ENCODE measurements at places on chromosomes 16 and 17.

DNA sequence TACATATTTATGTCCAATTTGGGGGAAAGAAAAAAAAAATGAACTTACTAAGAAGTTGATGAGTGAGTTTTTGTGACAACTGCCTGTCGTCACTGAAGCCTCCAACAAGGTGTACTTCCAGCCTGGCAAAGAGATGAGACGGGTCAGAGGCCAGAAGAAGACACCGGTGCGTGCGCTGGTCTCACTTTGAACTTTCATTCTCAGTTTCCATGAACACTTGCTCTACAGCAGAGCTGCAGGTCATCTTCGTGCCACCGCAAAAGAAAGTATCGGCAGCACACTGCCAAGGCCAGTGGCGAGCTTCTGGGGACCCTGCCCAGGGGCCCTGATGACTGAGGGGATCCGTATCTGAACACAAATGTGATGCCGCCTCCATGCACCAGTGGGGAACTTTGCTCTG, 11.6 kb downstream of the NTAN1 start:
- no peak for DNase-seq

- no peak for DNase-seq
Measured at GRCh38 chr17:510226-510917, 157.8 kb upstream of the RPH3AL start.

GRCh38 chr17:54353789-54354525, 531.2 kb downstream of the KIF2B start:
- DNase-seq: no peak

DNA sequence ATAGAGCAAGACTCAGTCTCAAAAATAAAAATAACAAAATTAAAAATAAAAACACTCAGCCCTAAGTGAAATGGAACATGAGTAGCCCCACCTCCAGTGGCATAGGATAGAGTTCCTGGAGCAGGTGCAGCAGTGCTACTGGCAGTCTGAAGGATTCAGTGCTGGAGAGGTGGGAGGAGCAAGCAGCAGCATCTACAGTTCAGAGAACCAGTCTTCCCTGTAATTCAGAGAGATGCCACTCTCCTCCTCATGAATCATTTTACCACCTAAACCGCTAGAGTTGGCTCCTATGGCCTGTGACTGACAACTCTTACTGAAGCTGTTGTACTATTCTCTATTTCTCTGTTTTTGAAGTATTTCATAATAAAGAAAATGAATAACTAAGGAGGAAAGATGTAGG, 56.0 kb upstream of the SMURF2 start:
- DNase-seq: no peak

- DNase-seq: no peak
Measured at GRCh38 chr16:4404967-4405696, 11.3 kb downstream of the CORO7 start.

- DNase-seq: no peak
Measured at GRCh38 chr17:27776882-27777624, 23.3 kb downstream of the NOS2 start.

GRCh38 chr17:12227547-12227946, 206.9 kb downstream of the MAP2K4 start:
- DNase-seq: no peak

DNA sequence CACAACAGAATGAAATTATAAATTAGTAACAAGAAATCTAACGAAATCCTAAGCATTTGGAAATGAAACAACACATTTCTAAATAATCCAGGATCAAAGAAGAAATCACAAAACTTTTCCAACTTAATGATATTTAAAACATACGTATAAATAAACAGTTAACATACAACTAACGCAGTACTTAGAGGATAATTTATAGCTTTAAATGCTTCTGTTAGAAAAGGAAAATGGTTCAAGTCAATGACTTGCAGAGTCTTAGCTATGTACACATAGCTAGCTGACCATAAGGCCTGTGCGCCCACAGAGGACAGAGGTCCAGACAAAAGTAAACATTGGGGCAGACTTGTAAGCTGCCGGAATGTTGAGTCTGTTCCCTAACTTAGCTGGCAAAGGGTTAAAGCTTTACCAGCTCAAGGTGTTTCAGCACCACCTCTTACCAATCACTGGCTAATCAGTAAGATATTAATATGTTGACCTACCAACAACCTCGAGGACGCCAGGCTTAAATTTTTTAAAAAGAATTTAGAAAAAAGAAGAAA, 84.6 kb downstream of the PARN start:
- DNase-seq: no peak

- no peak for DNase-seq
Measured at GRCh38 chr16:49531931-49532840, 158.6 kb downstream of the C16orf78 start.

- DNase-seq: no peak
Measured at GRCh38 chr16:24539850-24540601, 660 bp downstream of the RBBP6 start.

DNA sequence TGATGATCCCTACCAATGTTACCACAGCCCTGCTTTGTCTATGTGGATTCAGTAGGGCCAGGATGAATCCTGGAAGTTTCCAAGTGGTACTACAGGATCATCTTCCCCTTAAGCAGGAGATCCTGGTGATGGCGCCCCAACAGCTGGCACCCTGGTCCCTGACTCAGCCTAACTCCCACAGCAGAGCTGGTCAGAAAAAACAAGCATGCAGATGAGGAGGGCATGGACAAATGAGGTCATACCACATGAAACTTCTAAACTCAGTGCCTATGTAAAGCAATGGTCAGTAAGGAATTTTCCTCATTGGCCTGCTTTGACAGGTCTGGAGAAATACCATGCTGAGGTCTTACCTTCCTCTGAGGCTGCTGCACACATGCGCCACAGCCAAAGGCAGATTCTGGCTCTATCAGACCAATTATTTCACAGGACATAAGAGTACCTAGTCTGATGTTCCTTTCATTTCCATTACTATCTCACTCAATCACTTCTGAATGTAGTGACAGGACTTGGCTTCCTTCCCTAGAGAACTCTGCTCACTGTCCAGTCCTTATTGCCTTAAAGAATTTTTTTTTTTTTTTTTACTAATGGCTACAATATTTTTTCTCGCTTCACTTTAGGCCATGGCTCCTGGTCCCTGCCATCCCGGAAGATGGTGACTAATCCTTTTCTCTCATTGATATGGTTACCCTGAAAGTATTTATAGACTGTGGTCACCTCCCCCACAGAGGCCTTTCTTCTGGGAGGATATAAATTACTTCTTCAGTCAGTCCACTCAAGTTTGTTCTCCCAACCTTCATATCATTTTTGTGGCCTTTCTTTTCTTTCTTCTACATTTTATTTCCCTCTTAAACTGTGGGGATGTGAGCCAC, 525.2 kb upstream of the PSMD7 start:
- DNase-seq: no peak

DNA sequence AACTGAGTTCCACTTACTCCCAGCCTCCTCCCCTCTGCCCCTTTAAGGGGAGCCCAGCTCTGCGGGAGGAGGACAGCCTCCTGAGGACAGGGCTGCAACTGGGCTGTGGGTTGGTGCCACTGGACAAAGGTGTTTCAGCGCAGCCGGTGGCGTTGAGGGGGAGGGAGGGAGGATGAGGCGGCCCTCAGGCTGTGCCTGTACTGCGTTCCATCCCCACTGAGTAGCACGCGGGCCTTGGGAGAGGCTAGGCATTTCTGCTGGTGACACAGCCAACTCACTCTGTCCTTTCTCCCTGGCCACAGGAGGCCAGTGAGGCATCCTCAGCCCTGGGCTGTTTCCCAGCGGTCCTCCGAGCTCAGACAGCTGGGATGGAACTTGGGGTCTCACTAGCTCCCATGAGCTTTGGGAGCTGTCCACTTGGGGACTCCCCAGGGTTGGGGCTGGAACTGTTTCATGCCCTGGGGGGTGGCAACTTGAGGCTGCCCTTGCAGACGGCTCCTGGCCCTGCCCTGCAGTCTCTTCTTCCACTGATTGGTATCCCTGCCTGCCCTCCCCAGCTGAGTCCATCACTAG, 70.5 kb downstream of the MPRIP start:
- DNase-seq: no peak

- no peak for DNase-seq
Measured at GRCh38 chr16:83109490-83110125, 482.8 kb downstream of the CDH13 start.

- no peak for DNase-seq
Measured at GRCh38 chr17:81543339-81543675, 8.8 kb downstream of the FAAP100 start.

DNA sequence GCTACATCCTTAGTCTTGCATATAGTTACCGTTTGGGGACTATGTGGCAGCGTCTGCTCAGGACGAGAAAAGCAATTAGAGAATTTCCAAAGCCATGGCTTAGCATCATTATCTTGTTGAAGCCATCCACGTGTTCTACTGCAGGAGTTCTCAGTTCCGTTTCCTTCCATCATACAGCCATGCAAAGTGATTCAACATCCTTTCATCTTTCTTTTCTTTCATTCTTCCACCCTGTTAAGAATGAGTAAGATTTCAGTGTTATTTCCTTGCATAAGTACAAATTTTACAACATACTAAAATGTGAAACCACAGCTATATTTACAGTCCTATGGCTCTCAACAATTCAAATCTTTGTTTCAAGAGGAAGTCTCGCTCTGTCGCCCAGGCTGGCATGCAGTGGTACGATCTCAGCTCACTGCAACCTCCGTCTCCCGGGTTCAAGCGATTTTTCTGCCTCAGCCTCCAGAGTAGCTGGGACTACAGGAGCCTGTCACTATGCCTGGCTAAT, 3.8 kb downstream of the MARF1 start:
- DNase-seq: peak; percentile 16

- no peak for DNase-seq
Measured at GRCh38 chr17:34584805-34585416, 5.5 kb downstream of the TMEM132E start.

- no peak for DNase-seq
Measured at GRCh38 chr17:82041144-82041814, 3.8 kb upstream of the DCXR start.

DNA sequence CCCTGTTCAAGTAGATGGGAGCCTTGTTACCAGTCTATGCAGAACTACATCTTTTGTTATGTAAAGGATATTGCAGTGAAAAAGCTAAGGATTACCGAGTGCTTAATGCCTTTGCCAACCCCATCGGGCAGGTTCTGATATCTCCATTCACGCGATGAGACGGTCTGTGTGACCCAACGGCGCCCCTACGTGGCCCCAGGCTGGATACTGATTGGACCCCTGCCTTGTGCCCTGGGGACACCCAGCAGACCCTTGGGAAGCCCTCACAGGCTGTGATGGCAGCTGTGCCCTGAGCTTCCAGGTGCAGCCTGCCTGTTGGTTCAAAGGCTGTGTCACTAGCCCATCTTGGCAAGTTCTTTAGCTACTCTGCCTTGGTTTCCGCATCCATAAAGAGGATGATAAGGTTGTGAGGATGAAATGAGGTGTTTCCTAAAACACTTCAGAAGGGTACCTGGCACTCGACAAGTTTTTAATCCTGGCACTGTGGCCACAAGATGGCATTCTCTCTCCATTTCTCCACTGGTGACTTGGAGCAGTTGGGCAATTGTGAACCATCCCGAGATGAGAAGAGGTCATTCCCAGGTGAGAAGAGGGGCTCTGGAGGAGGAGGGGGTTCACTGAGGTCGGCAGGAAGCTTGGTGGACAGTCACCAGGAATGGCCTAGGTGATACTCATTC, 33.6 kb downstream of the HAPSTR1 start:
- no peak for DNase-seq

- peak; percentile 22 for DNase-seq
Measured at GRCh38 chr16:1812732-1813163, 13.9 kb downstream of the HAGH start.

DNA sequence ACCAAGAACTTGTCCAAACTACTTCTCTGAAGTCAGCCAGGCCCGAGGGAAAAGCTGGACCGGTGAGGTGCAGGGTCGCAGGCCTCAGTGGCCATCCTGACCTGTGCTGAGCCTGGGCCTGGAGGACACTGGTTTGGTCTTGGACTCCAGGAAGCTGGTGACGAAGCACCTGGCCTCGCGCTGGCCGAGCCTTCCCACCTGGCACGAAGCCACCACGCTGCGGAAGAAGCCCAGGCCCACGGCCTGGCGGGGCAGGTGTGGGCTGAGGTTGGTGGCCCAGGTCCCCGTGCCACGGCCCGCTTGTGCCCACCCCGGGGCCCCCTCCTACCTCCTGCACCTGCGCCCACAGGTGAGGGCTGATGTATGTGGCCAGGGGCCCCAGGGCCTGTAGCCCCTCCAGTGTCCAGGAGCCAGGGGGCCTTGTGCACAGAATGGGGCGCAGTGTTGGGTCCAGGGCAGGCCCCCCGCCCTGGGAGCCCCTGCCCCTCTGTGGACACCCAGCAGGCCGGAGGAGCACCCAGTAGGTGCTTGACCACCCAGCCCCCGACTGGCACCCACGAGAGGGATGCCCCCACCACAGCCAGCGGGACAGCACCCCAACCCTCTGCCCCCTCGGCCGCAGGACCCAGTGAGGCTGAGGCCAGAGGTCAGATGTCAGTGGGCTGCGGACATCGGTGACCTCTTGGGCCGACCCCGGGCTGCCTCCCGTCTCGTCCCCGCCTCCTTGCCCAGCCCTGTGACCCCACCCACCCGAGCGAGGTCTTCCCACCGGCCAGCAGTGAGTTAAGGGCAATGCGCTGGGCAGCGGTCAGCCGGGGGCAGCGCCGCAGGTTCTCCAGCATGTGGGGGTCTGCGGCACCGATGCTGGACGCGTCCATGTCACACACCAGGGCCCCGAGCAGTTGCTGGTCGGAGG, 13.8 kb downstream of the MSLN start:
- DNase-seq: no peak

DNA sequence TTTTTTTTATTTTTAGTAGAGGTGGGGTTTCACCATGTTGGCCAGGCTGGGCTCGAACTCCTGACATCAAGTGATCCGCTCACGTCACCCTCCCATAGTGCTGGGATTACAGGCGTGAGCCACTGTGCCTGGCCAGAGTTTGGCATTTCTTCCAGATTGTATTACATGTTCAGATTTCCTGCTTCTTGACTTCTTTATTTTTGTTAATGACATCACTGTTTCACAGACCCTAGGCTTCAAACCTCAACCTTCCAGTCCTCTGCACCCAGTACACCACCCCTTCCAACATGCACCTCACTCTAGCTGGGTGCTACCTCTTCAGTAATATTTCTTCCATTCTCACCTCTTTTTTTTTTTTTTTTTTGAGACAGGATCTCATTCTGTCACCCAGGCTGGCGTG, 53.6 kb upstream of the ZFHX3 start:
- no peak for DNase-seq

- no peak for DNase-seq
Measured at GRCh38 chr17:77492446-77493237, 351.9 kb downstream of the SEC14L1 start.

- no peak for DNase-seq
Measured at GRCh38 chr17:27438348-27438998, 17.8 kb upstream of the KSR1 start.

- no peak for DNase-seq
Measured at GRCh38 chr17:31696184-31696602, 162.9 kb downstream of the COPRS start.
